GM12878 (cell line): ENCODE measurements at places on chromosomes 5 and 9.

- H3K27me3 ChIP-seq, result no peaks in the 10 kb centered on the region
- H3K27ac ChIP-seq, result peak overlapping the region; percentile 61
- peak overlapping the region; percentile 58; the same call in 1 of the 2 replicates for H3K4me3 ChIP-seq
- H3K36me3 ChIP-seq, result peaks cover 4% of the 10 kb centered on the region
- H3K4me1 ChIP-seq, result peaks cover 13% of the 10 kb centered on the region
Observed at GRCh38 chr9:134163371-134164196, 780 bp downstream of the RNU6ATAC start.

DNA sequence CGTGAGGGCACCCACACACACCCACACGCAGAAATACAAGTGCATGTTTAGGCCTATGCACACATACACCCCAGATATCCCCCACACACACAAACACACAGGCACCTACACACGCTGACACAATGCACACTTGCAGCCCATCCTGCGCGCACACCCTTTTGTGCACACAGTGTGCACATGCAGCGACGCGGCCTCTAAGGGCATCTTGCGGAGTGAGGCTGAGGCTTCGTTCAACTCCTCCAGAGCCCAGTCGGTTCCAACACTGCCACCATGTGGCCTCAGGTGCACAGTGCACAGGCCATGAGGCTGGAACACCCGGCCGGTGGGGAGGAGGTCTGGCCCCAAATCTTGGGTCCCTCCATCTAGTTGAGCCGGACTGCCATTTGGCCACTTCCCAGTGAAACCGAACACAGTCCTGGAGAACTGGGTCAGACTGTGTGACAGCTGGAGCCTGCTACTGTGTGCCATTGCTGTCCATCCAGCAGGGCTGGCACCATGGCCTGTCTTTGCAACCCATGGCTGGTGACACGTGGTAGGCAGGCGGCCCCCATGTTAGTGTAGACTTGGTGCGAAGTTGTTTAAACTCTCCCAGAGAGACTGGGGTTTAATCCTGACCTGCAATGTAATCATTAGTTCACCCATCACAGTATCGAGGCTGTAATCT is 97.7 kb upstream of the MVB12B start:
- no peak for DNase-seq
- no peaks in the 10 kb centered on the region for H3K4me1 ChIP-seq
- H3K27ac ChIP-seq, result no peak overlapping the region
- no peaks in the 10 kb centered on the region for H3K36me3 ChIP-seq
- H3K27me3 ChIP-seq, result peaks cover 2% of the 10 kb centered on the region; the same call in 1 of the 2 replicates

DNA sequence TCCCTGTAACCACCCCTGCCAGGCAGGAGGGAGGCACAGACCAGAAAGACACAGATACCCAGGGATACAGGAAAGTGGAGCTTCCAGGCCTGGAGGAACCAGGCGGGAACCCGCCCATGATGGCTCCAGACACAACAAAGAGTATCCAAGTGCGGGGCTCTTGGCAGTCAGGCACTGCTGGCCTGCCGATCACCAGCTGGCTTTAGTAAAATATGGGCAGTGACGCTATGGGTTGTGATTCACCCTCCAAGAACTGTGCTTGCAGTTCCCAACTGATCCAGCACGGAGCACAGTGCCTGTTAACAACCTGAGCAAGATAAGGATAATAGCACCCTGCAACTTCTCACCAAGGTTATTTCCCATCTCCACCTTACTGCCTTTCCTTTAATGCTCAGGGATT is 463.3 kb downstream of the IRX1 start:
- H3K4me3 ChIP-seq, result no peak overlapping the region
- H3K4me1 ChIP-seq, result no peaks in the 10 kb centered on the region
- no peaks in the 10 kb centered on the region for H3K36me3 ChIP-seq

GRCh38 chr9:98530806-98531386 is 177.8 kb downstream of the GABBR2 start:
- no peak overlapping the region for H3K27ac ChIP-seq
- H3K36me3 ChIP-seq, result no peaks in the 10 kb centered on the region
- H3K4me3 ChIP-seq, result no peak overlapping the region
- no peaks in the 10 kb centered on the region for H3K4me1 ChIP-seq

- H3K36me3 ChIP-seq, result 0 out of 2 replicates have a peak, but pooled peaks cover 1% of the 10 kb centered on the region
- peak overlapping the region; percentile 85 for H3K4me3 ChIP-seq
- H3K27me3 ChIP-seq, result no peaks in the 10 kb centered on the region
- peak overlapping the region; percentile 45; the same call in 1 of the 2 replicates for H3K27ac ChIP-seq
- H3K4me1 ChIP-seq, result peaks cover 12% of the 10 kb centered on the region; the same call in 1 of the 2 replicates
Observed at GRCh38 chr5:157744051-157745011, 819 bp downstream of the LSM11 start.

DNA sequence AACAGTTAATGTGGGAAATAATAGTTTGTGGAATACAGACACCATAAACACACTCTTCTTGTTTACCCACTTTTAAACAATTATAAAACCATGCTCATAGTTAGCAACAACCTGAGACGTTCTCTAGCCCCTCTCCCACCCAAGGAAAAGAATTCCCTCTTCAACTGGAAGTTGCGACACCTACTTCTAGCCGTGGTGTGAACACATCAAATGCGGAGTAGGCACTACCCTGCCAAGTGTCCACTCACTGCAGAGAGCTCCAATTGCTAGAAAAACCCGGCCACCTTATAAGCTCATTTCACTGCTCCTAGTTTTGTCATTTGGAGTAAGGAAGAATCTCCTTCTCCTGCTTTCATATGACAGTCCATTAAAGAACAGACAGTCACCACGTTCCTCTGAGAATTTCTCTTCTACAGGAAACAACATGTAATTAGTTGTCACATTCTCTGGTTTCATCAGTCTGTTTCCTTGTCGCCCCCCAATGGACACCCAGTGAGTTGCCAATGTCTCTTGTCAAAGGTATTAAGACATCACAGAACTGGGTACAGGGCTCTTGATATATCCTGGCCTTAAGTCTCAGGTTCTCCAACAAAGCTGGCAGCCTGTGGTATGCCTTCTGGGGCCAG is 47.3 kb downstream of the PRLR start:
- no peaks in the 10 kb centered on the region for H3K36me3 ChIP-seq
- peak; percentile 27 for DNase-seq
- H3K27me3 ChIP-seq, result no peaks in the 10 kb centered on the region
- no peak overlapping the region for H3K27ac ChIP-seq

DNA sequence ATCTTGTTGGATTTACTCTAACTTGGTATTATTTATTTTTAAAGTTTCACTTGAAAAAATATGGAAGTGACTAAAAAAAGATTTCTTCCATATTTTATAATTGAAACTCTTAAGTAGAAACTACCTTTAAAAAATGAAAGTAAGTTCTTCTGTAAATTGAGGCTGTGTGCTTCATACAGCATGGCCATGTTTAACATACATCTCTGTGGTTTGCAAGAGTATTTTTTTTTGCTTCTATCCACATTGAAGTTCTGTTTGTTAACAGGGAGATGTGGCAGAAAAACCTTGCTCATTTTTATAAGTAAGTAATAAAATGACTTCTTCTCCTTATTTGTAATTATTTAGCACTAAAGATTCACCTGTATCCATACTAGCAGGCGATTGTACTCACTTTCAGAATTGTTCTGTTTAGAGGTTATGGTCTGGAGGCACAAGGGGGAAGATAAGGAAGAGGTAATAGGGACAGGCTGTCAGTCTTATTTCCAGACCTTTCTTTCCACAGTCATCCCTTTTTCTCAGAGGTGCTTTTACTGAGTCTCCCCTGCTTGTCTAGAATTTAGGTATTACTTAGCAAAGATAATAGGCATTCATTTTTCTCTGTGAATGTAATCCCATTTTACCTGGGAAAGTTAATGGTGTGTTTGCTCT is 16.0 kb downstream of the FYB1 start:
- no peaks in the 10 kb centered on the region for H3K27me3 ChIP-seq
- DNase-seq, result no peak
- no peaks in the 10 kb centered on the region for H3K4me1 ChIP-seq

GRCh38 chr9:125732562-125732961 is 14.6 kb upstream of the PBX3 start:
- DNase-seq, result no peak
- no peaks in the 10 kb centered on the region for H3K4me1 ChIP-seq
- H3K36me3 ChIP-seq, result no peaks in the 10 kb centered on the region
- no peaks in the 10 kb centered on the region for H3K27me3 ChIP-seq

DNA sequence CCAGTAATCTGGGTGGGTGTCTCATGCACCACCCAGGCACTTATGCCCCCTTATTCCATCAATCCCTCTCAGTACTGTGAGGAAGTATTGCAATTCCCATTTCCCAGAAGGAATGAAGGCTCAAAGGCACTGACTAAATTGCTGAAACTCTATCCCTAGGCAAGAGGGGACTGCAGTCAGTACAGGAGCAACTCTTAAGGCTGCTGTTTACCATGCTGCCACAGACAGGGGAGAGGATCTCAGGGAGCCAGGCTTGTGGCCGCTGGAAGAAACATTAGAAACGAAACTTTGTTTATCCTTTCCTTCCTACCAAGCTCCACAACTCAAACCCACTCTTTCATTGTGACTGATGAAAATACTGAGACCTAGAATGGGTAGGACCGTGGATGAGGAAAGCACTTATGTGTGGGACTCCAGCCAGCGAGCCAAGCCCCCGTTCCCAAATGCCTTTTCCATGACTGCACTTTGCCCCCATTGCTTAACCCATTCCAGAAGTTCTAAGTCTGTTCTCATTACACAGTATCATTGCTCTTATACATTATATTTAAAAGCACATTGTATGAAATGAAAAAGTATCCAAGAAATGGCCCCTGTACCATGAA is 54.3 kb downstream of the TLE1 start:
- H3K27me3 ChIP-seq, result no peaks in the 10 kb centered on the region
- H3K27ac ChIP-seq, result no peak overlapping the region
- H3K4me3 ChIP-seq, result no peak overlapping the region
- H3K4me1 ChIP-seq, result no peaks in the 10 kb centered on the region

DNA sequence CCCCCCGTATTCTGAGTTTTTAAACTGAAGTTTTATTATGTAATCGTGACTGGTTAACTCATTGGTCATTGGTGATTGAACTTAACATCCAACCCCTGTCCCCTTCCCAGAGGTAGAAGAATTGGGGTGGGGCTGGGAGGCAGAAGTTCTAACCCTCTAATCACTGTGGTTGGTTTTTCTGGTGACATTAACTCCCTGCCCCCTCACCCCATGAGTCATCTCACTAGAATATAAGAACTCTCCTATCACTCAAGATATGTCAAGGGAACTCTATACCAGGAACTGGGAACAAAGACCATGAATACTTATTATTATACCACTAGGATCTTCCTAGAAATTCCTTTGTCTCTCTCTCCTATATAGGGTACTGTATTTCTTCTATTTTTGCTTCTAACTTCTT is 52.3 kb upstream of the CAVIN4 start:
- H3K27me3 ChIP-seq, result 0 out of 2 replicates have a peak, but pooled peaks cover 2% of the 10 kb centered on the region
- no peak for DNase-seq
- H3K4me1 ChIP-seq, result no peaks in the 10 kb centered on the region
- no peaks in the 10 kb centered on the region for H3K36me3 ChIP-seq
- no peak overlapping the region for H3K4me3 ChIP-seq
- no peak overlapping the region for H3K27ac ChIP-seq

- H3K27ac ChIP-seq, result no peak overlapping the region
- H3K36me3 ChIP-seq, result no peaks in the 10 kb centered on the region
- H3K4me3 ChIP-seq, result no peak overlapping the region
- no peaks in the 10 kb centered on the region for H3K27me3 ChIP-seq
- no peaks in the 10 kb centered on the region for H3K4me1 ChIP-seq
- DNase-seq, result no peak
Observed at GRCh38 chr9:32596936-32597335, 24.0 kb upstream of the NDUFB6 start.

GRCh38 chr9:4793459-4794395 is 983 bp downstream of the RCL1 start:
- peaks cover 11% of the 10 kb centered on the region for H3K4me1 ChIP-seq
- no peak for DNase-seq
- no peaks in the 10 kb centered on the region for H3K36me3 ChIP-seq
- peak overlapping the region; percentile 82 for H3K27ac ChIP-seq
- no peaks in the 10 kb centered on the region for H3K27me3 ChIP-seq

DNA sequence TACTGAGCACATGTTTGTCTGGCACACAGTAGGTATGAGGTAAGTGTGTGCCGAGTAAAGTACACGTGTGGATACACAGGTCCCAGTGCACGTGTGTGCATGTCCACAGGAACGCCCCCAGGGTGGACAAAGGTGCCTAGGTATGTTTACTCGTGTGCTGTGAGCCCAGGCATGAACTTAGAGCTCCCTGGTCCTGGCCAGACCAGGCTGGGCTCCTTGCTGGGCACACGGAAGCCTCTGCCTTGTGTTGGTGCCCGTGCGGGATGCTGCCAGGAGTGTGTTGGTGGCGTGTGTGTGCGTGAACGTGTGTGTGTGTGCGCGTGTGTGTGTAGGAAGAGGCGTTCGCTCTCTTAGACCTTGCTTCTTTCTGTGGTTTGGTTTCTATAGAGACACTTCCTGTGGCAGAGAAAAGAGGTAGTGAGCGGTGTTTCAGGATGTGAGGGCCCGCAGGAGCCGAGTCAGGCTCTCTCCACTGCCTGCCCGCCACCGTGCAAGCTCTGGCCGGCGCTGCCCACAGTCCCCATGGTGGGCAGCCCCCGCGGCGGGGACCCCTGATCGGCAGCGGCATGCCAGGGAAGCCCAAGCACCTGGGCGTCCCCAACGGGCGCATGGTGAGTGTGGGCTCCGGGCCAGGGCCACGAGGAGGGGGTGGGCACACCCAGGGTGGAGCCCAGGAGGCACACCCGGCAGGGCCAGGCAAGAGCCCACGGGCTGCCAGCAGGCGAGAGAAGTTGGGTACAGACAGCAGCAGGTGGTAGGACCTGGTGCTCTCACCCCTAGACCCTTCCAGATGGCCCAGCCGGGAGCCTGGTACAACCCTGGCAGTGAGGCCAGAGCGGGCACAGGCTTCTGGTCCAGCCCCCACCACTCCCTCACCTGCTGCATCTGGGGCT is at the start of gene RGS14:
TSS of gene RGS14 (plus strand) at position 466 of the 893 bp plus-strand sequence. CDS start at position 567, 101 bp downstream.
- no peaks in the 10 kb centered on the region for H3K27me3 ChIP-seq
- DNase-seq, result peak; percentile 77
- peak within 1 kb of the TSS; percentile 91 for H3K27ac ChIP-seq
- H3K4me3 ChIP-seq, result peak within 1 kb of the TSS; percentile 99
- H3K4me1 ChIP-seq, result peaks cover 48% of the 10 kb centered on the region

- H3K27me3 ChIP-seq, result no peaks in the 10 kb centered on the region
- no peaks in the 10 kb centered on the region for H3K36me3 ChIP-seq
- no peak for DNase-seq
- no peak overlapping the region for H3K4me3 ChIP-seq
Observed at GRCh38 chr5:80215523-80215922, 40.3 kb downstream of the SERINC5 start.

DNA sequence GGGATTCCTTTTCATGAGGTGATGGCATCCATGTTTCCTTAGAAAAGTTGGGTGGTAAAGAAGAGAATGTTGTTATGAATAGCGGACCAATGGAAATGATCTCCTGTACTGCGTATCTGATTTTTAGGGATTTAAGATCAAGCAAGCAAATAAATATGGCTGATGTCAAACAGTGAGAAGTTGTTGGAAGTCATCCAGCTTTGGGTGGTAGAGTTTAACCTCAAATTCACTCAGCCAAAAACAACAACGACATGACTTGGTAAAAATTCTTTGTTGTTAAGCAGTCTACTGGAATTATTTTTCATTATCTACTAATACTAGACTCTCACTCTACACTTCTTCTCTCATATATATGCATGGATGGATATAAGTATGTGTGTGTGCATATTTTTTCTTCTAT is 426.5 kb downstream of the CTNND2 start:
- no peak overlapping the region for H3K4me3 ChIP-seq
- H3K27me3 ChIP-seq, result no peaks in the 10 kb centered on the region
- no peaks in the 10 kb centered on the region for H3K36me3 ChIP-seq
